Vagina (tissue), 2 donors: ENCODE measurements at places on chromosomes 13 and 19.

DNA sequence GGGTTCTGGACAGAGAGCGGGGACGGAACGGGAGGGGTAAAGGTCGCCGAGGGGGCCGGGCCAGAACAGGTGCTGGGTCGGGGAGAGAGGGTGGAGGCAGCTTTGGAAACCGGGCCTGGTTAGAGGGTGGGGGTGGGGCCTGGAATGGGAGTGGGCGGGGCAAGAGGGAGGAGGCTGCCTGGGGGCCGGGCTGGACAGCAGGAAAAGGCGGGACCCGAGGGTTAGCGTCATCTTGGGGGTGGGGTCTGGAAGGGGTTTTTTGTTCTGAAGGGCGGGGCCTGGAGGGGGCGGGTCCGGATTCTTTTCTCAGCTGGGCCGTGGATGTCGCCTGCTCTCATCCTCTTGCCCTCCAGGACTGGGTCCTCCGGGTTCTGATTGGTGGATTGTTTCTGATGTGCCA, 4.3 kb upstream of the ZNF813 start:
- DNase-seq = no peak

- DNase-seq = no peak
Observed at GRCh38 chr13:24178847-24179485, 18.4 kb downstream of the SPATA13 start.

DNA sequence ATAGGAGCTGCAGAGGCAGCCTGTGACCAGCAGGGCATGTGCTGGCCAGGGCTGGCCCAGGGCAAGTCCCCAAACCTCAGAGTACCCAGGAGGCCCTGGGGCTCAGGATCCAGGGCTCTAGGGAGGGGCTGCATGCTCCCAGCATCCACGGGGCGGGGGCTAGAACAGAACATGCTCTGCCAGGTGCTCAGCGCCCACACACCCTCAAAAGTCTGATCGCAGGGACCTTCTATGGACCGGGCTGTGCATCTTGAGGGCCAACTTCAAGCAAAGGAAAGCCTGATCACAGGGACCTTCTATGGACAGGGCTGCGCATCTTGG, 33.5 kb downstream of the ELL start:
- DNase-seq = no peak

DNA sequence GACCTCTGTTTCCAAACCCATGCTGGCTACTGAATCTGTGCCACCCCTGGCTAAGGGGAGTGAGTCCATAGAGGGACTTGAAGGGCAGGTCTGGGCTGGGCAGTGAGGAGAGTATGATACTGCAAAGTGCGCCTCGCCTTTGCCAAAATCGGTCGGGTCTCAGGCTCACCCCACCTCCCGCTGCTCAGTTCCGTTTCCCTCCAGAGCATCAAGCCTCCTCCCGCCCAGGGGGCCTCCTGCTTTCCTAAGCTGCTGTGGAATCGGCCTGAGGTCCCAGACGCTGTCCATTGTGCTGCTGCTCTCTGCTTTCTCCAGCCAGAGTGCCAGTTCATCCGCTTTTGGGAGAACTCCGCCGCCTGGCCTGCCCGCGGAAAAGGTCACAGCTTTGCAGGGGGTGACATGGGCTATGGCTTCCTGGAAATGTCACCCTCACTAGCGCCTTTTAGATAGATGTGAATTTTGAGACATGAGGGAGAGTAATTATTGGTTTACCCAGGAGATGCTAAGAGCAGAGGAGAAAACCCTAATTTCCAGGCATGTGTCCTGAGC, 1418.4 kb downstream of the UQCRFS1 start:
- no peak for DNase-seq

GRCh38 chr19:46602392-46603194, 1.5 kb downstream of the CALM3 start:
- no peak for DNase-seq

- DNase-seq = no peak
Observed at GRCh38 chr19:1134431-1134830, 30.6 kb downstream of the GPX4 start.

DNA sequence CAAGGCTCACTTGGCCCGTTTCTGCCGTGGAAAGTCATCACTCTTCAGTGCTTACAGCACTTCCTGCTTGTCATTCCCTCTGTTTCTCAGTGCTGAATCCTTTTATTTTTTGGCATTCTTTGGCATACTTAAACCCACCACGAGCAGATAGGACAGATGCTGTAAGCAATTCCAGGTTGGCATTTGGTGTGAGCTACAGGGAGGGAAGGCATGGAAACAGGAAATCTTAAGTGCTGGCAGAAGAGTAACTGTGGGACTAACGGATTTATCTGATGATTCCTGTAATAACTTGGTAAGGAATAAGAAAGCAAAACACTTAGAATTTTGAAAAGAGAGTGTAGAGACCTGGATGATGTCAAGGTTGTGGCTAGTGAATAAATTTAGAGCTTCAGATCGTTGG, 273.4 kb downstream of the GPC6 start:
- no peak for DNase-seq

DNA sequence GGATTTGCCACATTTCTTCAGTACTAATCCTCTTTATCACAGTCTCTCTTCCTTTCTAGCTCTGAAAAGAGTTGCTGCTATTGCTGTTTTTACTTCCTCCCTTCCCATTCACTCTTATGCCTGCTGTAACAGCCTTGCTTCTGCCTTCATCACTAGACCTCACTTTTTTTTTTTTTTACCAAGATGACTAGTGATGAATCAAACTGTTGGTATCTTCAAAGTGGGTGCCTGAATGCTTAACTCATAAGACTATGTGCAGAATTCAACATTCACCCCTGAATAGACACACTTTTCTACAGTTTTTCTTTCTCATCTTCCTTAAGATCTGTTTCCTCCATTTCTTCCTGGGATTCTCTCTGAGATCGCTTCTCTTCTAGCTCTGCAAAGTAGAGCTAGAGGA, 217.2 kb upstream of the HTR2A start:
- DNase-seq = no peak

GRCh38 chr13:36776175-36776574, 42.8 kb upstream of the RFXAP start:
- no peak for DNase-seq

- DNase-seq = no peak
Observed at GRCh38 chr13:108283110-108283509, 13.6 kb downstream of the TNFSF13B start.

GRCh38 chr19:48353677-48354076, 10.1 kb downstream of the TMEM143 start:
- DNase-seq = no peak

DNA sequence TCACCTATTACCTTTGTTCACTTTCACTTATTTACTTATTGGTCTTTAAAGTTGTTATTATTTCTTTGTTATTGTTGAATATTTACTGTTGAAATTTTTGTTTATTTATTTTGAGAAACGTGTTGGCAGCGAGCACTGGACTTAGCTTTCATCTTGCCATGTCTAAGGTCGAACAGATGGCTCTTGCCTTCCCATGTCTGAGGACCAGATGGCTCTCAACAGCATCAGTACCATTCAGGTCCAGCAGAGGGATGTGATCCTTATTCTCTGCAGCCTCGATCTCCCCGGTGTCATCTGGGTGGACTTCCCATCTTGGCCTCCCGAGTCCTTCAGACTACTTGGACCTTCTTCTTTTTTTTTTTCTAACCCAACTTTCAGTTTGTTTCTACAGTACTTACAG, 1437.6 kb downstream of the UQCRFS1 start:
- no peak for DNase-seq

GRCh38 chr13:110137680-110138009, 169.3 kb downstream of the COL4A1 start:
- DNase-seq = no peak

DNA sequence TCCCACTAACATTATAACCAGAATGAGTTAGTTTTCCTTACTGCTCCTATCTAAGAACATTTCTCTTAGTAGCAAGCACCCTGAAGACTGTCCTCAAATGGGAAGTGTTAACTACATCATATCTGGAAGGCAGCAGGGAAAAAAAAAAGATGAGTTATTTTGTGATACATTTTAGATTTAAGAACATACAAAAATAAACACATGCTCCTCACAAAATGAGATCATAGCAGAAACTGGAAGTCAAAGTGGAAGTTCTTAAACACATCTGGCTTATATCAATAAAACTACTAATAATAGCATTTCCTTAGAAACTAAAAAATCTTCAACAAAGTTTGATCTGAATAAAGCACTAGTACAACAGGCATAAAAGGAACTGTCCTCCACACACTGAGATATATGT, 70.4 kb downstream of the SLITRK6 start:
- DNase-seq = no peak

GRCh38 chr19:17289489-17289888, 7.8 kb downstream of the ANKLE1 start:
- DNase-seq = no peak

- DNase-seq = no peak
Observed at GRCh38 chr19:53785196-53785889, 38.8 kb downstream of the NLRP12 start.

- no peak for DNase-seq
Observed at GRCh38 chr13:53612200-53612599, 583.6 kb downstream of the OLFM4 start.

GRCh38 chr13:94416454-94417080, 62.9 kb downstream of the DCT start:
- no peak for DNase-seq

DNA sequence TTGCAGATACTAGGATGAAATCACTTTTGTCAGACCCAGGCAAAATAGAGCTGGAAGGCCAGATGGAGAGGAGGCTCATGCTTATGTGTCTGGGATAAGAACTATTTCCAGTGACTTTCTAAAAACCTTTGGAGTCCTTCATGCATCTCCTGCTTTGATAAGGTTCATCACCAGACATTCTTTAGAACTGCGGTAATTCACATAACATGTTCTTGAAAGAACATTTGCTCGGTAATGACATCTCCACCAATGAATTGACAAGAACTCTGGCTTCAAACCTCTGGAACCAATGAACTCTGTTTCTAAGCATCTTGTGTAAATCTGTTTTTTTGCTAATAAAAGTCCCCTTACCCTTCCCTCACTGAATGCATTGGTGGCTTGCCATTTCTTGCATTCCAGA, 112.0 kb upstream of the KL start:
- DNase-seq = no peak

- DNase-seq = no peak
Observed at GRCh38 chr19:33620611-33621010, 1.1 kb upstream of the CHST8 start.

- DNase-seq = no peak
Observed at GRCh38 chr13:20869540-20869939, 33.0 kb downstream of the XPO4 start.

- DNase-seq = no peak
Observed at GRCh38 chr19:31715249-31715945, 366.2 kb upstream of the TSHZ3 start.

DNA sequence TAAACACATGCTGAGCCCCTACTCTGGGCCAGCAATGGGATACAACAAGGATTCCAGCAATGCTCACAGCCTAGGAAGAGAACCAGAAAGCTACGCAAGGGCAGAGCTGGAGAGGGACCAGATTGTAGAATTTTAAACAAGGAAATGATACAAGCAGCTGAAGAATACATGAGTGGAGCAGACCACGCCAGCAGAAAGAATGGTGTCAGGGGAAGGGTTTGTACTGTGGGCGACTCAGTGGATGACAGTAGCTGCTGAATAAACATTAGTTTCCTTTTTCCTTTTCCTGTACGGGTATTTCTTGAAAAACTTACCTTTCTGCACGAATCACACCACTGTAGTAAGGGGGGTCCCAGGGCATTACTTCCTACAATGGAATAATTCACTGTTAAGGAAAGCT, 30.7 kb downstream of the MIPEP start:
- no peak for DNase-seq

DNA sequence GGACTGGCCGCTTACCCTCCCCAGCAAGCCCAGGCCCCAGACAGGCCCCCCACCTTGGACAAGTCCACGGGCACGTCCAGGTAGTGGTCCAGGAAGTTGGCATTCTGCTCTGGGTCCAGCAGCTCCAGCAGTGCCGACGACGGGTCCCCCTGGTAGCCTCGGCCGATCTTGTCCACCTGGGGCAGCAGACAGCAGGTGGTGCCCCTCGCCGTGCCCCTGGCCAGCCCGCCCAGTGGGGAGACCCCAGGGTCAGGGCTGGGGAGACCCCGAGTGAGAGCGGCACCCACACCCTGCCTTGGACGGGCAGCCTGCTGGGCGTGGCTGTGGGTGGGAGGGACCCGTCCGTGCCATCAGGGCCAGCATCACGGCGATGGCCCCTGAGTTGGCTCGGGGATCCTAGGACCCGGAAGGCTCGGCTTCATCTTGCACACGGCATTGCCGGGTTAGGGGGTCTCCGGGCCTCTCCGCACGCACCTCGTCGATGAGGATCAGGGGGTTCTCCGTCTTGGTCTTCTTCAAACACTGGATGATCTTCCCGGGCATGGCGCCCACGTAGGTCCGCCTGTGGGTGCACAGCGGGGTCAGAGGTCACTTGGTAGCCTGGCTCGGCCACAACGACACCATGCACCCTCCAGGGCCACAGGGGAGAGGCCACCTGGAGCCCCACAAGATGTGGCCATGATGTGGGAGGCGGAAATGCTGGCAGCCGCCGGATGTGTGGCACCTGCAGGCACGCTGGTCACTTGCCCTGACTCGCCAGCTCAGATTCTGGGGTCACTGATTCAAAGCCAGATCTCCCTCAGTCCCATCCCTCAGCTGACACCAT, 6.3 kb downstream of the RPL36 start:
- no peak for DNase-seq

GRCh38 chr19:16915734-16916133, 26.9 kb downstream of the F2RL3 start:
- DNase-seq = no peak

DNA sequence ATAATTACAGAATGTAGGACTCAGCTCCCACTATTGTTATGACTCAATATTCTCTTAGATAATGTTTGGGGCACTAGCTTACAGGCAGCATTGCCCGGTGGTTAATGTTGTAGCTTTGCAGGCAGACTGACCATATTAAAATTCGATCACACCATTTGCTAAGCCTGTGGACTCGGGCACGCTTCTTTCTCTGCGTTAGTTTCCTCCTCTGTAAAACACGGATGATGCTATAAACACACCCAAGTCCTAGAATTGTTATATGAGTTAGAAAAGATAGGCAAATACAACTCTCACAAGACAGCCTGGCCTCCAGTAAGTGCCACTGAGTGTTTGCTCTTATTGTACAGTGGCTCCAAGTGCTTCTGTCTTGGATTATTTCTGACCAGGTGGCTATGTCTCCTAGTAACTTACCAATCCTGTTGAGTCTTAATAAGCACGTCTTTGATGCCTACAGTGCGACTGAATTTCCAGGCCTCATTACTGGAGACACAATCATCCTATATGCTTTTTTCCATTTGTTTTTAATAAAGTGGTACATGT, 50.0 kb upstream of the ALOX5AP start:
- DNase-seq = no peak

GRCh38 chr19:1424192-1424955, 13.8 kb upstream of the RPS15 start:
- no peak for DNase-seq

GRCh38 chr13:51243832-51244231, 21.6 kb downstream of the FAM124A start:
- DNase-seq = peak; percentile 74

GRCh38 chr19:53904909-53905308, 4.2 kb upstream of the CACNG7 start:
- no peak for DNase-seq

GRCh38 chr19:38420935-38421334, 5.1 kb downstream of the RASGRP4 start:
- DNase-seq = no peak

GRCh38 chr13:50161052-50161451, 145.8 kb downstream of the KCNRG start:
- no peak for DNase-seq
